Mesenchymal stem cell (in vitro differentiated cells and primary cell): ENCODE measurements at places on chromosomes 1 and 21.
A peak's percentile ranks its signal among the peaks of the same experiment; 100 is the strongest.

- no peak for DNase-seq
Observed at GRCh38 chr21:41451753-41452676, 26.0 kb downstream of the MX1 start.

DNA sequence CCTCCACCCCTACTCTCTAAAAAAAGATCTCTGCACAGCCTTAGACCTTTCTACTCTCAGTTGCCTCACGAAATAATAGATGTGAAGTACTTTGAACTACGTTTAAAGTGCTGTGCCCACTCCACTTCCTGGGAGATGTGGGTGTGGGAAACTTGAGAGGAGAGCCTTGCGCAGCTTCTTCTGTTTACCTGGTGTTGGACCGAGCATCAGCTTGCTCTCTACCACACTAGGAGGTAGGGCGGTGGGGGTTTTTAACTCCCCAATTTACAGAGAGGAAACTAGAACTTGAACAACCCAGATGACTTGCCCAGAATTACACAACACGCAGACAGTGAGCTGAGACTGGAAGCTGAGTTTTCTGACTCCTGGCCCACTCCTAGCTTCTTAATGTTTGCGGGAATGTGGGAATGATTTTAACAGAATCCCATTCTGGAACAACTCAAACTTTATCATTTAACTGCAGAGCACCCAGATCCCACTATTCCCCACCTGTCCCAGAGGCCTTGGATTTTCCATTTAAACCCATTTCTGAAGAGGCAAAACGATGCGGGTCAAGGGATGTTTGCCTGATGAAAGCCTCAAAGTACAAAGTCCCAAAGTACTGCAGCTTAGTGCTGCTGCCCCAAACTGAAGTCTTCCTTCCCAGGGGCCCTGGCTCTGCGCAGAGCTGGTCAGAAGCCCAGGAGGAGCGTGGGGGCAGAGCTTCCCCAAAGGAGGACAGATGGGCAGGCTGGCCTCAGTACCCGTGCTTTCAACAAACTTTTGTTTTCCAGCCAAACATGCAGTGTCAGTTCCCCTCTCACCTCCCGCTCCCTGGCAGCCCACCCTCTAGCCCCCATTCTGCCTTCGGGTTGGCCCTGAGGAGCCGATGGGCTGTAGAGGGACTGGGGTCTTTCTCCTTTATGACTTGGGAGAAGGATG lies 19.0 kb downstream of the BTG2 start:
- DNase-seq = no peak

- no peak for DNase-seq
Observed at GRCh38 chr1:172700556-172700955, 41.7 kb downstream of the FASLG start.

- DNase-seq = no peak
Observed at GRCh38 chr1:29639156-29639736, 402.9 kb downstream of the PTPRU start.

- DNase-seq = peak; percentile 37
Observed at GRCh38 chr1:29579821-29580425, 343.6 kb downstream of the PTPRU start.

DNA sequence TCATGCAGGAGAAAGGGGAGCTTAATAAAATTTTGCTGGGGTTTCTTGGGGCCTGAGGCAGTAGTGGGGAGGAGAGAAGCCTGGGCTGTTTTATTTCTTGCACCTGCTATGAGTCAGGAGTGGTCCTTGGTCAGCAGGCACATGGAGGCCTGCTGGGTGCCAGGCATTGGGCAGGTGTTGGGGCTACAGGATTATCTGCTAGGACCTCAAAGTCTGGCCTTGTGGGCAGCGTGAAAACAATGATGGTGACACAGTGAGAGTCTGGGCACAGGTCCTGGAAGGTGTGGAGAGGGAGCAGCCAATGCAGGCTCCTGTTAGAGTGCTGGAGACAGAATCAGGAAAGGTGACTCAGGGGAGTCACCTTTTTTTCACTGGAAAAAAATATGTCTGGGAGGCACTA lies 17.2 kb downstream of the ROR1 start:
- no peak for DNase-seq

DNA sequence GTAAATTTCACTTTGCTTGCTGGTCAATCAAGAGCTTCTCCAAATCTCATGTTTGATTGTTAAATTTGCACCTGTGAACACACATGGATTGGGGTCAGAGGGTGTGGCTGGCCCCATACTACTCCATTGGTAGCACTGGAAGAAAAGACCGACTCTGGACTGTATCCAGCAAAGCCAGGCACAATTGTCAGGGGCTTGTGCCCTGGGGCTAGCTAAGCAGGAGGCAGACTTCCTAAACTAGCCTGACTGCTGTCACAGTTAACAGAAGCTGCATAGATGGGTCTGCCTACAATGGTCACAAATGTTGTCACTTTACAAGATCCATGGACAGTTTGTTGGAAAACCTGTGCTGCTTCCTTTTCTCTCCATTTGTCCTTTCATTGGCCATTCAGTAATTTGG lies 421.0 kb downstream of the DSCAM start:
- DNase-seq = no peak

GRCh38 chr21:25569084-25569483 lies 38.2 kb downstream of the MRPL39 start:
- DNase-seq = no peak

DNA sequence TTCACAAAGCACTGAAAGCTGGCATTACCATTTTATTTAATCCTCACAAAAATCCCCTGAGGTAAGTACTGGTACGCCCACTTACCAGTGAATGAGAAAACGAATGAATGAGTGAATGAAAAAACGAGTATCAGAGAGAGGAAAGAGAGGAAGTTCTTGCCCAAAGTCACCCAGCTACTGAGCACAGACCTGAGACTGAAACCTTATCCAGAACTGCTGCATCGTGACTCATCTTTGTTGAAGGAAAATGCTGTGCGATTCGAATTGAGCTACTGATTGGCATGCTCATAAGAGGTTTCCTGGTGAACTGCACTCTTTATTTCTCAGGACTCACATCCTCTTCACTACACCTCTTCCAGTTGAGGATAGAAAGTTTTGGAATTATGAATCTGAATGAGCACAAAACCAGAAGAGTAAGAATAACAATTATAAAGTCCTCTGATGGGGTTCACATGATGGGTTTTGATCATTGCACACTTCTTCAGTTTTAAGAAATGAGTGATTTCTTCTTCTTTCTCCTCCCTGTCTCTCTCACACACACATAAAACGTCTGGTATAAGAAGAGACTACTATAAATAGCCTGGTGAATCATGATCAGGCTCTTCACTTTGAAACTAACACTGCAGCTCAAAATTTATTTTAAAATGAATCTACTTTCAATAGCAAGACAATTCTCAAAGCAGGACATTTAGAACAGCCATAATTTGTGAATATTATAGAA lies 32.1 kb downstream of the IL12RB2 start:
- DNase-seq = peak; percentile 85

GRCh38 chr1:180644526-180645192 lies 12.8 kb downstream of the XPR1 start:
- no peak for DNase-seq

GRCh38 chr1:30386156-30386926 lies 337.0 kb downstream of the MATN1 start:
- DNase-seq = no peak

GRCh38 chr1:19310061-19310460 lies 1.9 kb downstream of the AKR7A2 start:
- no peak for DNase-seq

DNA sequence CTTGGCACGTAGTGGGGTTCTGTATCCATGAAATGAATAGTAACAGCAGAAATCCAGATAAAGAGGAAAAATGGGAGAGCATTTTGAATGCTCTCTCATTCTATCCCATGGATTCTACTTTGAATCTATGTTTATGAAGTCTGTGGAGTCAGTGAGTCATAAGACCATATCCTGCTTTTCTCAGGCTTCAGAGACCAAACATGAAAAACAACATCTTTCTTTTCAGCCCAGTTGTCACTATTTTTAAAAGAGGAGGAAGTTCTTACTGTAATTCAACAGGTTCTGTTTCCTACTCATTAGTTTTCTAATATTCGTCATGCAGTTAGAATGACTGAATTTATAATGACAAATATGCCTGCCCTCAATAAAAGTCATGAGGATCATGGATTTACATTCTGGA lies 39.4 kb upstream of the CD55 start:
- peak; percentile 46 for DNase-seq

- no peak for DNase-seq
Observed at GRCh38 chr1:241213139-241213538, 143.9 kb downstream of the RGS7 start.

- peak; percentile 55 for DNase-seq
Observed at GRCh38 chr1:111463029-111463683, 10.6 kb upstream of the C1orf162 start.

GRCh38 chr1:210652329-210652954 lies 323.7 kb downstream of the HHAT start:
- no peak for DNase-seq

DNA sequence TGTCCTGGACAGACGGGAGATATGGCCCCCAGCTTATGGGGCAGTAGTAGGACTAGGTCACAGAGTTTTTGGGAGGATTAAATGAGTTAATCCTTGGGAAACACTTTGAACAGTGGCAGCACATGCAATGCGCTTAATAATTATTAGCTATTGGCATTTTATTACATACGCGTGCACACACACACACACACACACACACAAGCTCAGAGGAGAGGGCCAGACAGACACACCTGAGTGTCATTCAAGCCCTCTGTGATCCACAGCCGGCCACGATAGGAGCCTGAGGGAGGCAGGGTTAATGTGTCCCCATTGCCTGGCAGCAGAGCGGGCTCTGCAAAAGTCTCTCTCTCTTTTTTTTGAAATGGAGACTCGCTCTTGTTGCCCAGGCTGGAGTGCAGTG lies 37.9 kb downstream of the EPHA2 start:
- no peak for DNase-seq

DNA sequence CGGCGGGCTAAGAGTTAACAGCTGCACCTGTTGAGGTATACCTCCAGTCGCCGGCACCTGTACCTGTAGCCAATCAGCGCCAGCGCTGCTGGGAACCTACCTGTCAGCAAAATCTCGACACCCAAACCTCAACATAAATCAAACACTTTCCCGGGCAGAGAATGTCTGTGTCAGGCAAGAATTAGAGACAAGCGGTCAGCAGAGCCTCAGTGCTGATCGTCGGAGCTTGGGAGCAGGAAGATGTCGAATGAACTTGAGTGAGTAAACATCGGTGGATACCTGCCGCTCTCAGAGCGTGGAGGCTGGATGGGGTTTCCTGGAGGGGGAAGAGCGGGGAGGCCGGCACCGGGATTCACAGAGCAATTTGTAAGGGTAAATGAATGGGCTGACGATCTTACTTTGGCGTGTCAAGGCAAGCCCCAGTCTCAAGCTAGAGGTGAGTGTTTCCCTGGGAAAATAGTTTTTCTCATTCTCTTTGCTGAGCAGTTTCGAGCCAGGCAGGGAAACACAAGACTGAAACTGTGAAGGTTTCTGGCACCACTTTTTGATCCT lies at the start of gene GRHL3:
Gene GRHL3 (plus strand): TSS at position 46 of the 552 bp plus-strand sequence. CDS start 195 bp downstream, at position 241.
- DNase-seq = peak; percentile 48

GRCh38 chr1:181100015-181100905 lies 11.8 kb downstream of the IER5 start:
- DNase-seq = peak; percentile 54

GRCh38 chr1:41714638-41715389 lies 203.9 kb downstream of the HIVEP3 start:
- no peak for DNase-seq

GRCh38 chr1:206503591-206504362 lies 3.6 kb upstream of the RASSF5 start:
- peak; percentile 98 for DNase-seq

DNA sequence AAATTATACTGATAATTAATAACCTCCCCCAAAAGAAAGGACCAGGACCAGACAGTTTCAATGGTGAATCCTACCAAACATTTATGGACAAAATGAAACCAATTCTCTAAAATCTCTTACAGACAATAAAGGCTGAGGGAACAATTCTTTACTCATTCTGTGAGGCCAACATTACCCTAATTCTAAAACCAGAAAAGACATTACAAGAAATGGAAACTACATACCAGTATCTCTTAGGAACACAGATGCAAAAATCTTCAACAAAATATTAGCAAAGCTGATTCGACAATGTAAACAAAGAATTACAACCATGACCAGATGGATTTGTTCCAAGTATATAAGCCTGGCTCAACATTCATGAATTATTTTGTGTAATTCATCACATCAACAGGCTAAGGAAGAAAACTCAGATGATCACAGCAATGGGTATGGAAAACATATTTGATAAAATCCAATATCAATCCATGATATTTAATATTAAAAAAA lies 8.6 kb downstream of the TMED5 start:
- no peak for DNase-seq

- no peak for DNase-seq
Observed at GRCh38 chr1:175646439-175647209, 96.8 kb downstream of the TNR start.

GRCh38 chr1:160061369-160062229 lies 8.4 kb downstream of the KCNJ10 start:
- DNase-seq = no peak

- DNase-seq = peak; percentile 78
Observed at GRCh38 chr1:1407636-1408318, 684 bp upstream of the MRPL20 start.

DNA sequence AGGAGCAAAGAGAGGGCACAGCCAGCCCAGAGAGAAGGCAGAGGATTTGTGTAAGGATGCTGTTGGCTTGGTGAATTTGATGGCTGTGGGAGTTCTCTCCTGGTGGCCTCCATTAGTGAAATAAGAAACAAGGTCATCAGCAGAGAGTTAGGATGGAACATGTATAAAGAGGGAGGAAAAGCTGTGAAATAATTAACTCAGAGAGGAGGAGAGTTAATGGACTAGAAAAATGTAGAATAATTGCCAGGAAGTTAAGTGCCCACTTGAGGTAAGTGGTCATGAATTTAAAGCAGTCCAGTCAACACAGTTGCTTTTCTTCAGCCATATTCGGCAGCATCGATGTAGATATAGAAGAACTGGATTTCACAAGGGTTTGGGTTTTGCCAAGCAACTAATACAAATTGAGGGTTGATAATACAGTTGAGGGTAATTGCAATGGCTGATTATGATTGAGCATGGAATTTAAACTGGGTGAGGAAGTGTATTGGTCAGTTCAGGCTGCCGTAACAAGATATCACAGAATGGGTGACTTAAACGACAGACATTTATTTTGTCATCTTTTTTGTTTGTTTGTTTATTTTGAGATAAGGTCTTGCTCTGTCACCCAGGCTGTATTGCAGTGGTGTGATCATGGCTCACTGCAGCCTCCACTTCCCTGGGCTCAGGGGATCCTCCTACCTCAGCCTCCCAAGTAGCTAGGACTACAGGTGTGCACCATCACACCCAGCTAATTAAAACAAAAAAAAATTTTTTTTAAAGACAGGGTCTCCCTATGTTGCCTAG lies 31.7 kb upstream of the KLF17 start:
- no peak for DNase-seq

GRCh38 chr1:185358957-185359356 lies 41.9 kb upstream of the IVNS1ABP start:
- DNase-seq = no peak

- no peak for DNase-seq
Observed at GRCh38 chr1:87916965-87917364, 588.3 kb downstream of the LMO4 start.
